Mammary microvascular endothelial cell (primary cell): ENCODE measurements at places on chromosomes 7 and 10. TPM values are rescaled to one million over a fixed set of nuclear protein-coding genes. Genes with fewer than 3 reads are reported as not detected.

The ZNF804B gene
- not detected in 2 replicates for total RNA-seq

The CLDN15 gene
- total RNA-seq, result 3.9 and 4.6 TPM in 2 replicates

The ASZ1 gene
- total RNA-seq, result not detected in 2 replicates

The GRM3 gene
- total RNA-seq, result not detected in 2 replicates

The HPS1 gene
- 67.1 and 67.2 TPM in 2 replicates for total RNA-seq

The NEUROG3 gene
- not detected in 2 replicates for total RNA-seq

The CYCS gene
- total RNA-seq, result 75.1 and 93.4 TPM in 2 replicates

The HTR7 gene
- not detected in 2 replicates for total RNA-seq

The AS3MT gene
- total RNA-seq, result 1.1 and 2.3 TPM in 2 replicates

The STEAP4 gene
- total RNA-seq, result not detected in 2 replicates

The SEMA3C gene
- not detected in 2 replicates for total RNA-seq

The TMEM213 gene
- not detected in 2 replicates for total RNA-seq

The AKR1C4 gene
- total RNA-seq, result not detected in 2 replicates

The ATOH7 gene
- total RNA-seq, result not detected in 2 replicates

The LBX1 gene
- not detected in 2 replicates for total RNA-seq

The COL13A1 gene
- total RNA-seq, result 57.4 and 77.5 TPM in 2 replicates

The VIPR2 gene
- total RNA-seq, result not detected in 2 replicates
